ENCODE measurements at places on chromosomes 6 and 20.

DNA sequence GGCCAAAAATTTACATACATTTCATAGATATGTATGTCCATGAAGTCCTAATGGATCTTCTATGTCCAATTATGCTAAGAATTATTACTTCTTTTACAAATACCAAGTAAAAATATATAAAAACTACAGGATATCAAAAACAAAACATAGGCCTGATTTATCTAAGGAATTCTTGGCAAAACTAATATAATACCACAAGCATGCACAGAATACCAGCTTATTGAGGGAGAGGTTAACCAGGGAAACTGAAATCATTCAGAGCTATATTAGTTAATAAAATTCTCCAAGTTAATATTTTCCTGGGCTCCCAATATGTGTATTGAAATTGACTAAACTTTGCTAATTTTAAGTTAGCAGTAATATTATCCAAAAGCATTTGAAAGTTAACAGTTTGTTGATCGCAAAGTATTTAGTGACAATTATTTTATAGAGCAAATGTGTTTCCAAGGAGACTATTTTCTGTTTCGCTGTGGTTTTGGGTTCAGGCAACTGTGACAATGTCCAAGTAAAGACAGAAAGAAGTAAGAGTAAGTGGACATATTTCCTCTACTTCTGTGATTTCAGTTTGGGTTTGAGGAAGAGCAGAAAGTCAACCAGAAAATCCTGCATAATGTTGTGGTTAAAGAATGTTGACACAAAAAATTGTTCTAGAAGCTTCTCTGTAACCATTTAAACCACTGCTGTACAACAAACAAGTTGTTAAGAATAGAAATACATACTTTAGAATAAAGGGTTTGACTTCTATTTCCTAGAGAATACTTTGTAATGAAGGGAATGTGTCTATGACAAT is 167.4 kb downstream of the COL21A1 start:
- no peak for DNase-seq

GRCh38 chr6:35512740-35513139 is at the start of gene TULP1:
TULP1 (minus strand) TSS chr6:35512896; CDS start chr6:35512858, 38 bp downstream.
- no peak for DNase-seq

GRCh38 chr20:51391926-51392325 is 150.6 kb downstream of the NFATC2 start:
- DNase-seq = no peak

DNA sequence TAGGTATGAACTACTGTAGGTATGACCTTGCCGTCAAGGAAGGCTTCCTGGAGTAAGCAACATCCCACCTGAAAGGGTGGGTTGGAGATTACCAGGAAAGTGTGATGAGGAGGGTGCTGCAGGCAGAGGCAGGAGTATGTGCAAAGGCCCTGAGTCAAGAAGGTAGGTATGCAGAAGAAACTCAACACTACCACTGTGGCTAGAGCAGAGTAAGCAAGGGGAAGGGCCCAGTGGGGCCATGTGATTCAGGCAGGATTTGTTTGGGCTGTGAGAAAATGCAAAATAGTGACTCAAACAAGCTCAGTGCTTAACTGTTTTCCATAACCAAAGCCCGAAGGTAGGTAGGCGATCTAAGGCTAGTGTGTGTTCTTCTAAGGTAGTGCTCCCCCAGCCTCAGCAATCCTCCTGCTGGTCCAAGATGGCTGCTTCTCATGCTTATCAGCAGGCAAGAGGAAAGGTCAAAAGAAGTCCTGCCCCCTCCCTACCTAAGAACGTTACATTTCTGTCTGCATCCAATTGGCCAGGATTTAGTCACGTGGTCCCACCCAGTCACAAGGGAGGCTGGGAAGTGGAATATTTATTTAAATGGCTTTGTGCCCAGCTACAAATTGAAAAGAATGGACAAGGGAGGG is 36.2 kb upstream of the HMGA1 start:
- DNase-seq = no peak

DNA sequence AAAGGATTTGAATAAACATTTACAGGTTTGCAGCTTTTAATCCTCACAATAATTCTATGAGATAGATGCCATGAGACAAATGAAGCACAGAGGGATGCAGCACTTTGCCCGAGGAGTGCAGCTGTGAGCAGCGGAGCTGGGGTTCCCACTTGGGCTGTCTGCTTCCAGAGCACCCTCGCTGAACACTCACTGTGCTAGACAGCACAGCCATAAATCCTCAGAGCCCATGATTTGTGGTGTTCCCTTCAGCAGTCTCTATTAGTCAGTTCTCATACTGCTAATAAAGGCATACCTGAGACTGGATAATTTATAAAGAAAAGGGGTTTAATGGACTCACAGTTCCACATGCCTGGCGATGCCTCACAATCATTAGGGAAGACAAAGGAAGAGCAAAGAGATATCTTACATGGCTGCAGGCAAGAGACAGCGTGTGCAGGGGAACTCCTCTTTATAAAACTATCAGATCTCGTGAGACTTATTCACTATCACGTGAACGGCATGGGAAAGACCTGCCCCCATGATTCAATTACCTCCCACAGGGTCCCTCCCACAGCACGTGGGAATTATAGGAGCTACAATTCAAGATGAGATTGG is 25.3 kb upstream of the CTAGE9 start:
- no peak for DNase-seq

- DNase-seq = no peak
Measured at GRCh38 chr20:3390759-3391425, 16.6 kb downstream of the DNAAF9 start.

- DNase-seq = no peak
Measured at GRCh38 chr6:64539917-64540316, 904.3 kb downstream of the PHF3 start.

DNA sequence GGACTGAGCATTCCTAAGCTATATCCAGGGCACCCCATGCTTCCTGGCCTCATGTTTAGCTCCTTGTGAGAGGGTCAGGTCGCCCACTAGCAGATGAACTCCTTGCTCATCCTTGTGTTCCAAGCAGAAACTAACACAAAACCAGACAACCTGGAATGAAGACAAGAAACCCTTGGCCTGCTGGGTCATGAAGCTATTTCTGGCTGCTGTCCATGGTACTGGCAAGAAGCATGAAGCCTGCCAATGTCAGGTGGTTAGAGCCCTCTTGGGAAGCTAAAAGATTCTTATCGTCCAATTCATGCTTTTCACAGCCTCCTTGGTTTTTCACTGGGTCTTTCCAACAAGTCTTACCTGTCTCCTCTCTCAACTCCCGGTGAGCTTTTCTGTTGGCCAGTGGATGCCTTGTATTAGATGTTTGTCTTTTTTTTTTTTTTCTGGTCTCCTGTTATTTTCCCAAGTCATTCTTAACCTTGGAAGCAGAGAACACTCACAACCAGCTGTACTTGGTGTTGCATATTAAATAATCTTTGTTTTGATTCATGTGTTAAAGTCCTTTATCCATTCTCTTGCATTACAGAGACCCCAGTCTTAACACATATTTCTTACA is 180.3 kb downstream of the ANKRD60 start:
- DNase-seq = no peak

DNA sequence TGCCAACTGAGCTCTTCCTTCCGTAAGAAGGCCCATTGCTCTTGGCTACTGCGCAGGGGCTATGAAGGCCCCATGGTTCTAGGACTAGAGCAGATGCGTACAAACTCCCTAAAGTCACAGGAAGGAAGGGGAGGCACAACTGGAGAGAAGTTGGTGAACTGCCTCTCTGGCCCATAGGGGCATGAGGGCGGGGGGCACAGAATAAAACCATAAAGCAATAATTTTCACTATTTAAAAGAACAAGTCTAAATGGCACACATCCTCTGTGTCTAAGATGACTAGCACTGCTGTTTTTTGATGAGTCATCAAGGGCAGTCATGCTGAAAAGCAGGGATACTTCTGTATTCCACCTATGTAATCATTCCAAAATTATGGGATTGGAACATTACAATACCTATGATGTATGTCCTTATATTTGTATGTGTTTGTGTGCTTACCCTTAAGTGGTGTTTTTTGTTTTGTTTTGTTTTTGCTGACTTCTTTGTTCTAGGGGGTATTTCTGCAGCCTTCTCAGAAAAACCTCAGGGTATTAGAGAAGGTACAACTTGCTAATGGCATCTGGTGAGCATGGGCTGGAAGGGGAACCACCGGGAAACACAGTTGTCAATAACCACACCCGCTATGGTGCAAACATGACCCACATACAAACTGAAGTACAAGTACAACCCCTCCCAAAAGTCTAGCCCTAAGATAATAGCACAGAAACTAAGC is 36.9 kb downstream of the B4GALT5 start:
- DNase-seq = peak; percentile 57

- DNase-seq = no peak
Measured at GRCh38 chr6:113960795-113961194, 10.2 kb downstream of the HDAC2 start.

DNA sequence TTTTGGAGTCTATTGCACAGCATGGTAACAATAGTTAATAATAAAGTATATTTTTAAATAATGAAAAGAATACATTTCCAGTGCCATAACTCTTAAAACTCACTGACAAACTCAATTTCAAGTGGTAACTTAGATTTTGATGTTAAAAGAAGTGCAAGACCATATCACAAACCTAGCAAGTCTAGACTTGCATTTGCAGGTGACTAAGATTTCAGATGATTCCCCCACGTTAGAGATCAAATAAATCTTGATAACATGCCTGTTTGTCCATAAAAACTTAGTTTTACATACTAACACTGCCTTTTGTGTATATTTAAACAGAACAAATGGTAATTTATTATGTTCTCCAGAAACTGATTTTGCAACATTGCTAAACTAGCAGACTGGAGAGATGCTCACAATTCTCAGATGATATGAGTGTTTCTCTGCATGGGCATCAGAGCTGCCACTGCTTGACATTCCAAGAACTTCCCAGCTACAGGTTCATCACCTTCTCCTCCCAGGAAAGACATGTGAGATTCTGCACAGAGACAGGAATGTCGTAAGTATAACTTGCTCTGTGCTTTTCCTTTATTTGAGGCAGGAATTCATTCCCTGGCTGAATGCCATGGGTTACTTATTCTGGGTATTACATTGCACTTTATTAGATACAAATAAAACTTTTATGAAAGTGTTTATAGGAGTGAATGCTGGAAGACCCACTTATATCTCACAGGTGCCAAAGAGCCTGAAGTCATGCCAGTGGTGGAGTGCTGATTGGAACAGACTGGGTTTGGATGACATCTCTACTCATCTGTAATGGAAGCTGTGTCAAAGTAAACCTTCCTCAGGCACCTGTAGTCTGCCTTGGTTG is 160.2 kb upstream of the FOXA2 start:
- DNase-seq = no peak

DNA sequence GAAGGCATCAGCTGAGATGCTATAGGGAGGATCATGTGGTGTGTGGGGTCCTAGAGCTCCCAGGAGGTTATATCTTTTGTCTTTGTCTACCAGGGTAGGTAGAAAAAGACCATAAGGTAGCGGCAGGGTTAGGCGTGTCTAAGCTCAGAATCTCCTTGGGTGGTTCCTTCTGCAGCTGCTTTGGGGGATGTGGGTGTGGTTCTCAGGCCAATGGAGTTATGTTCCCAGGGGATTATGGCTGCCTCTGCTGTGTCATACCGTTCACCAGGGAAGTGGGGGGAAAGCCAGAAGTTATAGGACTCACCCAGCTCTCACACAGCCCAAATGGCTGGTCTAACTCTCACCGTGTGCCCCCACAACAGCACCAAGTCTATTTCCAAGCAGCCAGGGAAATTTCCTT is 107.4 kb upstream of the ADGRB3 start:
- DNase-seq = no peak

DNA sequence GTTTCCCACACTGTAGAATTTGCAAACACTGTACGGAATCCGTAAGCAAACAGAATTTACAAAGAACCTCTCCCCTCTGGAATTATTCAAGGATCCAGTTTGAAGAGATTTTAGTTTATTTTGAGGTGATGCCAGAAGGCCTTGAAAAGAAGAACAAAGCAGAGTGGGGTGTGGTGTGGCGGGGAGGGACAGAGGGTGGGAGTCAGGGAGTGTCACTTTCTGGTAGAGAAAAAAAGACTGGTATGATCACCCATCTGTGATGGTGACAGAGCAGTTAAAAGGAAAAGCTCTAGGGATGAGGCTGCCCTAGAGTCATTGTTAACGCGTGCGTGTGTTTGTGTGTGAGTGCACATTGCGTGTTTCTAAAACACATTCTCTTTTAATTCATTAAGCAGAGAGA is 97.0 kb upstream of the F13A1 start:
- DNase-seq = no peak

GRCh38 chr6:24378473-24379097 is 20.7 kb upstream of the DCDC2 start:
- no peak for DNase-seq

- no peak for DNase-seq
Measured at GRCh38 chr6:23650676-23651075, 475.3 kb upstream of the NRSN1 start.

DNA sequence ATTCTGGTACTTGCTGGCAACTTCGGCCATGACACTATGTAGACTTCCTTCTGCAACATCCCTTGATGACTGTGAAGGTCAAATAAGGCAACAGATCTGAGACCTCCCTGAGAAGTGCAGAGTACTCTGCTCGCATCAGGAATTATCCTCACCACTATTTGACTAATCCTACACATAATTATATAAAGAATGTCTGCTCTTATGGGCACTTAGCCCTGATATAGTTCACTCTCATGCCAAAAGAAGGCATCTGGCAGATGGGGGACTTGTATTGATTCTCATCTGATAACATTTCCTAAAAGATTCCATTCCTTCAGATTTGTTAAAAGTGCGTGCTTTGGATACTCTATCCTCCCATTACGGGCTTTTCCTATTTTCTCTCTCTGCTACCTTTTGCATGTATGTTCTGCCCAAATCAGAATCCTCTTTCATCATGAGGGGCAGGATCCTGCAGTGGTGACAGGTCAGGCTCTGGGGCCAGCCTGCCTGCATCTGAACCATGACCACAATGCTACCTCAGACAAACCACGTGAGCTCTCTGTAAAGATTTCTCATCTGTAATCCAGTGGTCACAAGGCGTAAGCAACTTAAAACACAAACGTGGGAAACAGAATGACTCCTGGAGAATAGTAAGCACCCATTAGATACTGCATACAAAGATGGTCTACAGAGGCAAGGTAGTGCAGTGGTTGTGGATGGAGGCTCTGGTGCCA is 134.0 kb downstream of the GJA10 start:
- DNase-seq = no peak

- no peak for DNase-seq
Measured at GRCh38 chr20:12740647-12741046, 268.1 kb upstream of the SPTLC3 start.

GRCh38 chr6:109187399-109188114 is 92.2 kb downstream of the CEP57L1 start:
- DNase-seq = peak; percentile 30

DNA sequence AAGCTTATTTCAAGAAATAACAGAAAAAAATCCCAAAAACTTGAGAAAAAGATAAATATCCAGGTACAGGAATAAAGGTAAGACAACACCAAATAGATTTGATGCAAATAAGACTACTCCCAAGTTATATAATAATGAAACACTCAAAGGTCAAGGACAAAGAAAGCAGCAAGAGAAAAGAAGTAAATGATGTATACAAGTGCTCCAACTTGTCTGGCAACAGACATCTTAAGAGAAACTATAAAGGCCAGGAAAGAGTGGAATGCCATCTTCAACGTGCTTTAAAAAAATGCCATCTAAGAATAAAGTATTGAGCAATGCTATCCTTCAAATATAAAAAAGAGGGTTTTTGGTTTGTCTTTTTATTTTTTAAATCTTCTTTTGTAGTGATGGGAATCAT is 54.2 kb downstream of the REV3L start:
- no peak for DNase-seq

GRCh38 chr6:43043310-43043709 is 10.3 kb downstream of the CUL7 start:
- DNase-seq = no peak

GRCh38 chr6:11129908-11130565 is 18.5 kb upstream of the ERVFRD-1 start:
- no peak for DNase-seq

- DNase-seq = no peak
Measured at GRCh38 chr6:156585859-156586258, 191.3 kb upstream of the ARID1B start.

Data from GDM1 (cell line).